Stimulated activated CD4-positive, alpha-beta T cell treated with anti-CD3 and anti-CD28 coated beads, TNF-alpha, amount 100 ng/mL, for 1 hour (primary cell): ENCODE measurements at places on chromosomes 6 and 20.

DNA sequence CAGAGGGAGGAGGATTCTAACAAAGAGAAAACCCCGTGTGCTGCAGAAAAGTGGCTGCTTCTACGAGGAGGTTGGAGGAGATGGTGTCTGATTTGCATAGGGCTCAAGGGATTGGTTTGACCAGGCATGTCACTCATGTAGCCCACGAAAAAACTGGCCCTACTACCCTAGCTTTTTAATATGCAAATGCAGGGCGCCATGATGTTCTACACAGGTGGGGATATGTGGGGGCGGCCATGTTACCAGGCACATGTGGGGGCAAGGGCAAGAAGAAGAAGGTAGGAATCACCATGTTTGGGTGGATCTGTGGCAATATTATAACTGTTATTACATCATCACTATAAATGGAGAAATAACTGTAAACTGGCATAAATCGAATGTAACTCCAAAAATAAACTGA, 9.9 kb downstream of the KIAA1755 start:
- DNase-seq: no peak

DNA sequence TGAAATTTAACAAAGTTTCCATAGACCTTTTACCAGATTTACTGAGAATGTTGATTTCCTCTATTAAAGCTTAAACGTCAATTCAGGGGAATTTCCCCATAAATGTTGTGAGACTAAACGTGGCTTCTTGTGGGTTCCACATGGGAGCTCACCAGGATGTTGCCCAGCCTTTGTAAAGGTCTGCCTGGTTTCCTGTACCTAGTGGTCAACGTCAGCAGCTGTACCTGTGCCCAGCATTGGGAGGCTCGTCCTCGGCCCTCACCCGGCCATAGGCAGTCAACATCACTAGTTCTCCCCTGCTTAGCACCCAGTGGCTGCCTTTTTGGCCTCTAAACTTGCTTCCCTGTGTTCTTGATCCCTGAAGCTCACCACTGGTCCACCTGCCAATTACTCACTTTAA, 22.1 kb upstream of the CD83 start:
- no peak for DNase-seq

GRCh38 chr6:134873500-134874388, 76.2 kb downstream of the ALDH8A1 start:
- DNase-seq: no peak

DNA sequence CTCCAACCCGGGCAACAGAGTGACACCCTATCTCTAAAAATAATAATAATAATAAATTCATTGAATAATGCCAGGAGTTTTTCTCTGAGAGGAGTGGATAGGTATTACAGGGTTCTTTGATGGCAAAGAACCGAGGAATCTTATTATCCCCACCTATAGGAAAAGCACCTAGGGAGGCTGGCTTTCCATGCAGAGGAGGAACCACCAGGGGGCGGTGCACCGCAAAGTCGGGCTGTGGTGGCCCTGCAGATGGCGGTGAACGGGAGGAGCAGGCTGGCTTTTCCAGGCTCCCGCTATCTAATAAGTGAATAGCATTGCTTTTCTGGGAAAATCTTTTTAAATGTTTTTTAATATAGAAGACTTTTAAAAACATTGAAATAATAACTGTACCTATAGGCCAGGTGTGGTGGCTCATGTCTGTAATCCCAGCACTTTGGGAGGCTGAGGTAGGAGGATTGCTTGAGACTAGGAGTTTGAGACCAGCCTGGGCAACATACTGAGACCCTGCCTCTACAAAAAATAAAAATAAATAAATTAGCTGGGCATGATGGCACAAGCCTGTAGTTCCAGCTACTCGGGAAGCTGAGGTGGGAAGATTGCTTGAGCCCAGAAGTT, 864.2 kb downstream of the KIF16B start:
- no peak for DNase-seq

DNA sequence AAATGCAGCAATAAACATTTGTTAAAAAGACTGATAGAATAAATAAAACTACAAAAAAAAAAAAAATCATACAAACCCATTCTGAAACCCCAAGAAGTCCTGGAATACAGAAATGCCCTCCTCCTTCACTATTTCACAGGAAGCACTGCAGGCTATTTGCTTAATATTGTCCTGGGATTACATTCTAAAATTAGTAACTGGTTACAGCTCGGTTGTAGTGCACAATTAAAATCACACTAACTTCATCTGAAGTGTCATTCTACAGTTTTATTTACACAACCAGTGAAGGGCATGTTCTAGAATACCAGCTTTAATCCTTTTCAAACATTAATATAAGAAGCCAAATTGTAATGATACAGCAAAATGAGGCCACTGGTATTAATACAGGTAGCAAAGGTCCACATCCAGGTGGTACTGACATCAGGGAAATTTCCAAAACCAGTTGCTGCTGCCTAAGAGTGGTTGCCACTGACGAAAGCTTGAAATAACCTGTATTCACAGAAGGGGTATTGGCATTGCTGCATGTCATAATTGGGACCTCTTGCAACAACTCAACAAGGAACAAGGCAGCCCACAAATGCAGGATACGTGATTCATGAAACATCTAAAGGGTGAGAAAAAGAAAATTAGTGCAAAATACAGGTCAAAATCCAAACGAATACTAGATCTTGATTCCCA, 26.9 kb downstream of the AKIRIN2 start:
- no peak for DNase-seq

DNA sequence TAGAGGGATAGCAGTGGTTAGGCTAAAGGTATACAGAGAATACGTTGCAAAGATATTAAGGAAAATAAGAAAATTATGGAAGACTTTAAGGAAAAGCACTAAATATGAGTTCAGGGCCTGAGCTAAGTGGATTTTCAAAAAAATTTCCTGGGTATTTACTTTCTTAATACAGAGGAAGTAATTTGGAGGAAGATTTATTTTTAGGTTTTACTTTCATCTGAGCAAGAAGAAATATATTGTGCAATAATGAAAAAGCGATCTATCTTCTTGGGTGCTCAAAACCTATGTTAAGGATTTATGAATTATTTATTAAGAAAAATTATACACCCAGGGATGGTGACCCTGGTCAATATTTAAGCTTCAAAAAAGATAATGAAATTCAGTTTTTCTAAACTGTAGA, 224.7 kb downstream of the PLCB1 start:
- DNase-seq: no peak

DNA sequence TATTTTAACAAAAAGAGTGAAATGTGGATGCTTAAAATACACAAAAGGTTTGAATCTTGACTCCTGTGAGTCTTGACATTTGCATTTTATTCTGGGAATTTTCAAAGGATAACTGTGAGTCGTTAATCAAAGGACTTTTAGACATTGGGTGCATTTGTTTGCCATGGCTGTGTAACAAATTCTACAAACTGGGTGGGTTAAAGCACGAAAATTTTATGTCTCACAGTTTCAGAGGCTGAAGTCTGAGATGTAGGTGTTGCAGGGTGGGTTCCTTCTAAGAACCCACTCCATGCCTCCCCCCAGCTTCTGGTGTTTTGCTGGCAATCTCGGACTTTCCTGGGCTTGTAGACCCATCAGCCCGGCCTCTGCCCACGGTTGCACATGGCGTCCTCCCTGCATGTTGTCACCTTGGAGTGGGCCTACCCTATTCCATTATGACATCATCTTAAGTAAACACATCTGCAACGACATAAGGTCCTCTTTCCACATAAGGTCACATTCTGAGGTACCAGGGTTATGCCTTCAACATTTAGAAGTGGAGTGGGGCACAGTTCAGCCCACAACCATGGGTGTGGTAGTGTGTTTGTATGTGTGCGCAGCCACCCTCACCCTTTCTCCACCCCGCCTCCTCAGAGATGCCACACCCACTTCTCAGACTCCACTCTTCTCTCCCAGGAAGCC, 113.1 kb downstream of the FOXA2 start:
- DNase-seq: no peak

- no peak for DNase-seq
Measured at GRCh38 chr6:15504581-15505350, 158.1 kb downstream of the DTNBP1 start.
